ENCODE measurements at places on chromosomes 2 and 18.

DNA sequence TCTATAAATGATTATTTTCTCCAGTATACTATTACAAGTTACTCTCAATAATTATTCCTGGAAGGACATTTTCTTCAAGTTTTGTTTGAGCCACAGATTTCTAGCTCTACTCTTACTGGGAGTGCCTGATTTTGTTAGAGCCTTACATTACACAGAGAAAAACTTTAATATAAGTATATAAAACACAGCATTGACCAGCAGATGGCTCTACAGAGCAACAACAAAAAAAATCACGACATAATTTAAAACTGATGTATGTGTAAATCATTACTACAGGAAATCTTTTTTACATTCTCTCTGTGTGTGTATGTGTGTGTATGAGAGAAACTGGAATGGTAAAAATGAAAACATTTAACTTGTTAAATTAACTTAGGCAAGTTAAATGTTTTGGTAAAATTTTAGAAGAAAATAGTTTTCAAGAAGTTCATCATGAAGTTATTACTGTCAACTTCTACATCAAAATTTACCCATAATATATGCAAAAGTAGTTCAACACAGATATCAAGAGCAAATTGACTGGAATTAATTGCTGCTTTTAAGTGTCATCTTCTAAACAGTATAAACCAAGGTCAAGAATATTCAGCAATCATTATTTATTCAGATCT is 103.3 kb downstream of the MDH1 start:
- peak; percentile 33 for DNase-seq

- no peak for DNase-seq
These were observed 51.1 kb downstream of the NABP1 start for GRCh38 chr2:191728750-191729624.

GRCh38 chr2:9169349-9170107 is 37.1 kb upstream of the ASAP2 start:
- no peak for DNase-seq

DNA sequence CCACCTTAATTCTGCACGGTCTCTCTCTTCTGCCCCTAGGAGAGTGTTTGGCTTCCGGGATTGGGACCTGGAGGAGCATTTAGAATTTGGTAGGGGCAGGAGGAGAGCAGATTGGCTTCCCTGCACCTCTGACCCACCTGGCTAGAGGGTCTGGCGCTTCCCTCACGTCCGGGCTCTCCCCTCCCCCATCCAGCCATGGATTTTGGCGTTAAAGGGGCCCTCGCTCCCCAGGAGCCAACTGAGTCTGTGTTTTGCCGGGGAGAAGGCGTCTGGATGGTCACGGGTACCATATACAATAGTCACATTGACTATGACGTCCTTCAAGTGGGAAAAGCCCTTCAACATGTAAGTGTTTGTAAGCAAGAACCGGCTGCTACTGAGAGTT is 6.6 kb downstream of the HOXD3 start:
- DNase-seq, result no peak
